ENCODE measurements at places on chromosomes 6 and 20. TPM values are rescaled to one million over a fixed set of nuclear protein-coding genes. Genes with fewer than 3 reads are reported as not detected.

Gene FOXA2
- total RNA-seq = 21.7 TPM

Gene PTGIS
- 42.1 TPM for total RNA-seq

Gene BCAS4
- total RNA-seq = 4.3 TPM

Gene PLTP
- 65.9 TPM for total RNA-seq

Gene TREM1
- total RNA-seq = 61.2 TPM

DNA sequence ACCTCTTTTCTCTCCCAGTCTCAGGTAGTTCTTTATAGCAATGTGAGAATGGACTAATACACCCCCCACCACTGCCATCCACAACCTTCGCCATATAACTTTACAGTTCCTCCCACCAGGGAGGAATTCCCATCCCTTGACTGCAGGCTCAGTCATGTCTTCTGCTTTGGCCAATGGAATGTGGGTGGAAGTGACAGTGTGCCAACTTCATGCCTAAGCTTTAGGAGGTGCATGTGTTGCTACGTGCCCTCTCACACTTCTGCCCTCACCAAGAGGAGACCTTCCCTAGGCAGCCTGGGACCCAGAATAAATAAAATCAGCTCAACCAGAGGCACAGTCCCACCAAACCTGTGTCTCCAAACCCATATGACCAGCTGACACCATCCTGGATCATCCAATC lies 33.0 kb upstream of the LRRN4 start:
- no peak overlapping the region for H3K4me3 ChIP-seq
- no peaks in the 10 kb centered on the region for H3K4me1 ChIP-seq
- no peaks in the 10 kb centered on the region for H3K27me3 ChIP-seq
- DNase-seq = no peak
- H3K27ac ChIP-seq = no peak overlapping the region

DNA sequence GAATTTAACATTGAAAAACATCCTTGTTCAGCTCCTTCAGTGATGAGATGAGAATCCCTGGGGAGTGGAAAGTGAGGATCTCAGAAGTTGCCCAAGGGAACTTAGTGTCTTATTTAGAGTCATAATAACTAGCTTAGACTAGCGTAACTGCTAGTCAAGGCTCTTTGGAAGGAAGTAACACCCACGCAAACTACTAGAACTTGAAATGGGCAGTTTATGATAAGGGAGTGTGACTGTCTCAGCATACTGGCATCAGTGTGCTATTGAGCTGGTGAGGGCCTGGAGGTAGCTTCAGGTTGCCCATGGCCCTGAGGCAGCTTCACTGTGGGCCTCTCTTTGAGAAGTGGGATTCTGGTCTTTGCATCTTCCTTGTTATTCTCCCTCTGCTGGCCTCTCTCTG lies 40.1 kb downstream of the SLX4IP start:
- no peak for DNase-seq
- no peak overlapping the region for H3K4me3 ChIP-seq
- no peaks in the 10 kb centered on the region for H3K27me3 ChIP-seq
- H3K36me3 ChIP-seq = no peaks in the 10 kb centered on the region
- H3K27ac ChIP-seq = no peak overlapping the region

- H3K27me3 ChIP-seq = no peaks in the 10 kb centered on the region
- peaks cover 78% of the 10 kb centered on the region for H3K36me3 ChIP-seq
- peaks cover 10% of the 10 kb centered on the region for H3K4me1 ChIP-seq
- peak; percentile 21 for DNase-seq
- H3K27ac ChIP-seq = no peak overlapping the region
- no peak overlapping the region for H3K4me3 ChIP-seq
Observed at GRCh38 chr6:166419286-166419685, 36.5 kb upstream of the MPC1 start.

GRCh38 chr6:160435935-160436334 lies 87.8 kb downstream of the SLC22A3 start:
- no peak overlapping the region for H3K4me3 ChIP-seq
- no peaks in the 10 kb centered on the region for H3K4me1 ChIP-seq
- H3K36me3 ChIP-seq = no peaks in the 10 kb centered on the region
- H3K27me3 ChIP-seq = no peaks in the 10 kb centered on the region

- no peak for DNase-seq
- H3K27me3 ChIP-seq = no peaks in the 10 kb centered on the region
- no peaks in the 10 kb centered on the region for H3K4me1 ChIP-seq
- H3K27ac ChIP-seq = no peak overlapping the region
Observed at GRCh38 chr6:65816991-65817390, 110.0 kb upstream of the EYS start.

DNA sequence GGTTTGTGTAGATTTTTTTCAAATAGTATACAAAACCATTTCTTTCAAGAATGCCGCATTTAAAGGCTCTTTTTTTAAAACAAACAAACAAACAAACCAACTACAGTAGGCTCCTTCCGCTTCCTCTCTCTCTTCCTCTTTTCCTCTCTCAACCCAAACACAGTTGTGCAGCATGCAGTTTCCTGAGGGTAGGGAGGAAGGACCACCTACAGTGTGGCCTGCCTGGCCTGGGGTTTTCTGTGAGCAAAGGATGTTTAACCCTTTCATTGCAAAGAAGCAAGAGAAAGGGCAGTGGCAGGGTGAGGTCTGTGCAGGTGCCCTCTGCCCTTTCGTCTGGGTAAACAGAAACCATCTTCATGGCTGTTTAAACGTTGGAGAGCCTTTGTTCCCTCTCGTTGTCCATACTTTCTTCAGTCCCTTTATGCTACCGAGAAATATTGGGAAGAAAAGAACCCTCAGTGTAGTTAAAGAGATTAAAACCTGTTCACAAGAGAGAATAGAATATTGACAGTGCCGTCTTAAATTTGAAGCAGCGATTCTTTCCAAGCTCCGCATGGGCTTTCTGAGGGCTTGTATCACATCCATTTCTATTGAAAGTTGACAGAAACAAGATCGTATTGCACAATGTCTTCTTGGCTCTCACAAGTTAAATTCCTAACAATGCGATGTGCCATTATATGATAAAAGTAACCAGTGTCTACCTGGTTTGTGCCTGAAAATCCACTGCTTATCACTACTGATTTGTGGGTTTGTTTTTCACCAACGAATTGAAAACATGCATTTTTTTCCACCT lies 215.5 kb upstream of the SNX9 start:
- no peak overlapping the region for H3K4me3 ChIP-seq
- no peaks in the 10 kb centered on the region for H3K36me3 ChIP-seq
- no peaks in the 10 kb centered on the region for H3K27me3 ChIP-seq
- no peak for DNase-seq

DNA sequence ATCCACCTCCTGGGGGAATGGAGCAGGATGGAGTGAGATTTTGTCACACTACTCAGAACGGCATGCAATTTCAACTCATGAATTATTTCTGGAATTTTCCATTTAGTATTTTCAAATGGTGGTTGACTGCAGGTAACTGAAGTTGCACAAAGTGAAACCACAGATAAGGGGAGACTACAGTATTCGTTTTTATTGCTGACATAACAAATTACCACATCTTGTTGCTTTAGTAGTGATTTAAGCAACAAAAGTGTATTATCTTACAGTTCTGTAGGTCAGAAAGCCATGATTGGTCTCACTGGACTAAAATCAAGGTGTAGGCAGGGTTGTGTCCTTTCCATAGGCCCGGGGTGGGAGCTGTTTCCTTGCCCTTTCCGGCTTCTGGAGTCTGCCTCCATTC lies 133.4 kb upstream of the B3GAT2 start:
- no peaks in the 10 kb centered on the region for H3K36me3 ChIP-seq
- H3K4me3 ChIP-seq = no peak overlapping the region
- no peak overlapping the region for H3K27ac ChIP-seq
- no peaks in the 10 kb centered on the region for H3K4me1 ChIP-seq
- H3K27me3 ChIP-seq = no peaks in the 10 kb centered on the region

- H3K27me3 ChIP-seq = no peaks in the 10 kb centered on the region
- no peaks in the 10 kb centered on the region for H3K36me3 ChIP-seq
- no peaks in the 10 kb centered on the region for H3K4me1 ChIP-seq
Observed at GRCh38 chr6:110534731-110535492, 58.5 kb upstream of the SLC22A16 start.

- H3K27me3 ChIP-seq = no peaks in the 10 kb centered on the region
- no peak overlapping the region for H3K27ac ChIP-seq
- no peaks in the 10 kb centered on the region for H3K36me3 ChIP-seq
- no peak overlapping the region for H3K4me3 ChIP-seq
Observed at GRCh38 chr6:31246051-31246521, 25.8 kb downstream of the HLA-C start.
